ENCODE measurements at places on chromosomes 5 and 9. TPM values are rescaled to one million over a fixed set of nuclear protein-coding genes. Genes with fewer than 3 reads are reported as not detected.

Gene PITX1
- not detected for polyA plus RNA-seq

Gene GPX8
- polyA plus RNA-seq = 68.5 TPM

Gene PAM
- polyA plus RNA-seq = 106 TPM

Gene CREBRF
- 21.4 TPM for polyA plus RNA-seq

Gene PCDHA8
- 0.08 TPM for polyA plus RNA-seq

Gene PKD2L2
- polyA plus RNA-seq = 0.45 TPM

Gene AIF1L
- polyA plus RNA-seq = 44.4 TPM

Gene TRIO
- polyA plus RNA-seq = 86.4 TPM

Gene PCDHA5
- 0.06 TPM for polyA plus RNA-seq

Gene WWC1
- 128 TPM for polyA plus RNA-seq

Gene TLR4
- polyA plus RNA-seq = 8.8 TPM

- no peak for DNase-seq
Measured at GRCh38 chr5:158320178-158320674, 461.3 kb upstream of the CLINT1 start.

DNA sequence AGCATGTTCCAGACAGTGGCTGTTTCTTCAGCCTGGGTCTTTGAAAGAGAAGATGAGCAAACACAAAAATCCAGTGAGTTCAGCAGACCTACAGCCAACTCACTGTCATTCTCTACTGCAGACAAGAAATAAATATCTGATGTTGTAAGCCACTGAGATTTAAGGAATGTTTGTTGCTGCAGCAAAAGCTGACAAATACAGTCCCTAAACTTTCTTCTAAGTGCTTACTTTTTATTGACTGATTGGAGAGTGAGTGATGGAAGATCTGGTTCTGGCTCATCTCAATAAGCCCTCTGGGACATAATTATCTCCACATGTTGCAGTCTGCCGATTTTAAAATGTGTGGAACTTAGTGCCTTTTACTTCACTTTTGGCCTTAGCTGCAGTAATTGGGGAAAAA, 69.9 kb upstream of the LMNB1 start:
- DNase-seq = no peak

DNA sequence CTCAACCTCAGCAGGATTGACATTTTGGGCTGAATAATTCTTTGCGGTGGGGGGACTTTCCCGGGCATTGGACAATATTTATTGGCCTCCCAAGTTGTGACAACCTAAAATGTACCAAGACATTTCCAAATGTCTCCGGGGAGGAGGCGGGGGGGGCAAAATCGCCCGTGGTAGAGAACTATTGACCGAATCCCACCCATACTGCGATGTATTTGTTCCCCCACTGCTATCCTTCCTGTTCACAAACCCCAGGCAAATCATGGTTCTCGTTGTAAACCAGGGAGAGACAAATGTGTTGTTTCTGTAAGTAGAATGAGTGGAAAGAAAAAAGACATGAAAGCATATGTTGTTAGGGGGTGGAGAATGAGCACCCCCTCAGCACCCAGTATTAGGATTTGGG, 141.9 kb downstream of the PSAT1 start:
- DNase-seq = no peak

- DNase-seq = no peak
Measured at GRCh38 chr5:97133101-97133500, 9.3 kb downstream of the LIX1 start.

DNA sequence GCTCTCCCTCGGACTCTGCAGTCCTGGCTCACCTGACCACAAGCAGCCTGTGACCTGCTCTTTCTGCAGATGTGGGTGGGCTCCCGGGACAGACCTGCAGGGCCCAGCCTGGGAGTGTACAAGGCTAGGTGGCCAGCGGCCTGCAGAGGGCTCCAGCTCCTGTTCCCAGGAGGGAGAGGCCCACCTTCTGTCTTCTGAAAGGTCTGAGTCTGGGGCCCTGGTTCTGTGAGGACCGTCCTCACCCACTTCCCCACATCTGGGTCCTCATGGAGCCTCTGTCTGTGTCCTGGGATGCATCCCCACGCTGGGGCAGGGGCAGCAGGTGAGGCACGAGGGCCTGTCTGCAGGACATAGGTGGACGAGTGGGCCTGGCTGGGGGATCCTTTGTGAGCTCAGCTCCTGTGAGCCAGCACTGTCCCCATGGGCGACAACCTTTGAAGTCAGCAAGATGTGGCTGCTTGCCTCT, 43.7 kb downstream of the PHF2 start:
- DNase-seq = no peak

DNA sequence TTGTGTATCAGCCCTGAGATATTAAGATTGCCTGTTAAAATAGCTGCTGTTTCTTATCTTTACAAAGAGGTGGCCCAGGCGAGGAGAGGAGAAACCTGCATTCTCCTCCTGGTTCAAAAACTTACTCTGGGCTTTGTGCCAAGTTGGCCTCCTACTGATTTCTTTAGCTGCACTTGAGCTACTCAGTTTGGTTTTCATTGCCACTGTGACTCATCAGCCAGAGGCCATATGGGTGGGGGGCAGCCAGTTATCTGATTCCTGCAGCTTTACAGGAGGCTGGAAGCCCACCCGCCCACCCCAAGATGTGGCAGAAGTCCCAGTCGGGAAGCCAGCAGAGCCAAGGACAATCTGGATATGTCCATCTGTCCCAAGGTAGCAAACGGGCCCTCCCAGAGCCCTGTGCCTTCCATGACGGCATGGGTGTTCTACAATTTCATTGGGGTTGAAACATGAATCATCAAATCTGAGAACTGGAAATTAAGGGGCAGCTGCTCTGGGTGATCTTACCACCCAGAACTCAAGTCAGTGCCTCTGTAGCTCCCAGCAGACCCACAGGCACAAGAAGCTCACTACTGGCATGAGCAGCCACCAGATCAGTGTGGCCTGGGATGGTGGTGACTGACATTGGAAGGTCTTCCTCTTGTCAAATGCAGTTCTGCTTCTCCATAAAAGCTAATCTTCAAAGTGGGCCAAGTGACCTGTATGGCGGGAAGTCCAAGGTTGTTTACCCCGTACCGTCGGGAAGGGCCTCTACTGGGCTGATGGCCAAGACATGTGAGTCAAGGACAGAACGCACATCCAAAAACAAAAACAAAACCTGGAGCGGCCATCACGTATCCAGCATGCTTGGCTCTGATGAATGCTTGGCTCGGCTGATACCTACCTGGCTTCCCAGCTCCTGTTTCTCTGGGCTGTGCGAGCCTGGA, 15.6 kb downstream of the FCN2 start:
- peak; percentile 61 for DNase-seq

GRCh38 chr9:128145536-128145935, 3.7 kb upstream of the LCN2 start:
- peak; percentile 85 for DNase-seq

DNA sequence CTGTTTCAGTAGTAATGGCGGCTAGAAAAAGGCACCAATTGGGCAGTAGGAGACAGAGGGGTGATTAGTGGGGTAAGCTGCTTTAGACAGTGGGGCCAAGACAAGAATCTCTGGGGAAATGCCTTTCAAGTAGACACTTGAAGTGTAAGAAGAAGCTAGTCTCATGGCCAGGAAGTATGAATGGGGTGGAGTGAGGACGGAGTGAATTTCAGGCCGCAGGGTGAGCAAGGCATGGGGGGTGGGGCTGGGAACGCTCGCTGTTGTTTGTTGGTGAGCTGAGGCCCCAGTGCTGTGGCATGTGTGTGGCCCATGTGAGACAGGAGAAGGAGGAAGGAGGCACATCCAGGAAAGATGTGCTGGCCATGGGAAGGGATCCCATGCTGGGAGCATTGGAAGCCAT, 149.2 kb upstream of the NFIL3 start:
- no peak for DNase-seq

GRCh38 chr5:141725891-141726290, 43.9 kb upstream of the ARAP3 start:
- DNase-seq = no peak

GRCh38 chr5:151258816-151259215, 5.8 kb downstream of the GM2A start:
- no peak for DNase-seq

- DNase-seq = no peak
Measured at GRCh38 chr5:146007270-146007669, 70.9 kb downstream of the SH3RF2 start.

DNA sequence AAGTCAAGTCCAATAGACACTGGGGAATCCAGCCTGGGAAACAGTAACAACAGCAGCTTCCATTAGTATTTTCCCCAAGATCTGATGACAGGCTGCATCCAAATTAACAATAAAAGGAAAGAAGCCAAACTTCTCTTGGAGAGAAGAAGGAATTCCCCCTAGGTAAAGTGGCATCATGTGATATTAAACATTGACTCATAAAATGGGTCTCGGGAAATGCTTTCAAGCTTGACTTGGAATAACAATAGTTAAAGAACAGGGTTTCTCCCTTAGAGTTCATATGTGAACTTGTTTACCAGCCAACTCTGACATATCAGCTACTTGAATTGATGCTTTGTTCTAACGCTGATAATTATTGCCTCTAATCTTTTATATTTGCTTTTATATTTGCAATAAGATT, 45.4 kb downstream of the ENTREP1 start:
- no peak for DNase-seq

DNA sequence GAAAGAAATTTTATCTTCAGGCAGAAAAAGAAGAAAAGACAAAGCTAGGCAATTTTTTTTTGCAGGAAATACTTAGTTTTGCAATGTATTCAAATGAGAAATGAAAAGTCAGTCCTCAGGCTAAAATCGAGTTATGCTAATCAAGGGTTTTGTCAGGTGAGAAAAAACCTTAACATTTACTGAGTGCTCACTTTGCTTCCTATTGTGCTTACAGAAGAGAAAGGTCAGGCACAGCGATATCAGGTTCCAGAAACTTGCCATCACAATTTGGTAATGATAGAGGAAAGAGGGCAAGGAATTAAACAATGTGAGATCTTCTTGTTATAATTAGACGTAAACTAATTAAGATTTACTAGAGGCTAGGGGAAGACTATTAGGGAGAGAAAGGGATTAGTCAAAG, 431.7 kb upstream of the CTNND2 start:
- no peak for DNase-seq

DNA sequence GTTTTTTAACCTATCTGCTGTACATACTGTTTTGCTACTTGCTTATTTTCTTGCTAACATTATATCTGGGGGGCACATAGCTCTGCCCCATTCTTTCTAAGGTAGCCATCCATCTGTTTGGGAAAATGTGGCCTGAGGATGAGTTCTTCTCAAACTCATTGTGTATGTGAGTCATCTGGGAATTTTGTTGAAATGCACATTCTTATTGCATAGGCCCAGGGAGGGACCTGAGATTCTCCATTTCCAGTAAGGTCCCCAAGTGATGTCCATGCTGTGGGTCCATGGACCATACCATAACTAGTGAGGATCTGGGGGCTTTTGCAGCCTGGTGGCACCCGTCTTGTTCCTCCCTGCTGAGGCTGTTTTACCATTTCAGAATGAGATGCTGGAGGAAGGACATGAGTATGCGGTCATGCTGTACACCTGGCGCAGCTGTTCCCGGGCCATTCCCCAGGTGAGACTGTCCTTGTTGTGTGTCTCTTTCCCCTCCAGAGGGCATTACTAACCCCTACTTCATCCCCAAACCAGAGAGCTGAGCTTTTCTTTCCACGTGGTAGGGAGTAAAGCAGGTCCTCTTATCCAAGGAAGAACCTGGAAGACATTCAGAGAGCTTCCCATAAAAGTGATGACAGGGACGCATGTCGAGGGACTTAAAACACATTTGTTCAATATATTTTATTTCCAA, 28.6 kb downstream of the CYFIP2 start:
- no peak for DNase-seq

- no peak for DNase-seq
Measured at GRCh38 chr9:6646293-6646636, 736 bp upstream of the GLDC start.

- no peak for DNase-seq
Measured at GRCh38 chr9:129881547-129882324, 46.5 kb downstream of the USP20 start.

DNA sequence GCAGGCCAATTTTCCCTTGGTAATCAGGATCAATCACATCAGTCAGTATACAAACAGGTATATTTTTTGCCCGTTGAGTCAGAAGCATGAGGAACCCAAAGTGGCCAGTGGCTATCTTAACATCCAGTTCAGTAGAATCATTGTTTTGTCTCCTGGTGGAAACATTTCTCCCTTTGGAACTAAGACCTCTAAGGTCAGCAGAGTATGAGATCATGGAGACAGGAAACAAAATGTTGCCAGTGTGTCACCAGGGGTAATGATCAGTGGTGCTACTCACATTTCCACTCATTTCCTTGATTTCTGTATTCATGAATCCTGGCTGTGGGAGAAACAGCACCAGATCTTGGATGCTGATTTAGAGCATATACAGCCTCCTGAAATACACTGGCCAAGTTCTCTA, 553.0 kb downstream of the CSNK1G3 start:
- no peak for DNase-seq

GRCh38 chr5:14258840-14259239, 115.7 kb downstream of the TRIO start:
- no peak for DNase-seq

GRCh38 chr9:31355965-31356364, 1028.5 kb upstream of the ACO1 start:
- no peak for DNase-seq

GRCh38 chr5:145375521-145375920, 459.6 kb downstream of the PRELID2 start:
- no peak for DNase-seq

DNA sequence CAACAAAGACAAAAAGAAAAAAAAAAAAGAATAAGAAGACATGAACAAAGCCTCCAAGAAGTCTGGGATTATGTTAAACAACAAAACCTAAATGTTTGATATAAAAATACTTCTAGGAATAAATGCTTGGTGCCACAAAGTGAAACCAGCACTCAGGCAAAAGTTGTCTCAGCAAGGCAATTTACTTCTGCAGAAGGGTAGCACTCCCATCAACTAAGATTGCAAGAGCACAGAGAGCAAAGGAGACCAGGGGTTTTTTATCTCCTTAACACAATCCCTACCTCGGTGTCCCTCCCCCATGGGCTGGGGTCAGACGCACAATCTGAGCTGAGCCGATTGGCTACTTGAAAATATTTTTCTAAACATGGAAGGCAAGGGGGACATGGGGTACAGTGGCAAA, 381.3 kb upstream of the SLC24A2 start:
- no peak for DNase-seq

- DNase-seq = no peak
Measured at GRCh38 chr9:110835859-110836271, 167.3 kb downstream of the MUSK start.

- no peak for DNase-seq
Measured at GRCh38 chr5:66241136-66241825, 97.2 kb downstream of the SREK1 start.

DNA sequence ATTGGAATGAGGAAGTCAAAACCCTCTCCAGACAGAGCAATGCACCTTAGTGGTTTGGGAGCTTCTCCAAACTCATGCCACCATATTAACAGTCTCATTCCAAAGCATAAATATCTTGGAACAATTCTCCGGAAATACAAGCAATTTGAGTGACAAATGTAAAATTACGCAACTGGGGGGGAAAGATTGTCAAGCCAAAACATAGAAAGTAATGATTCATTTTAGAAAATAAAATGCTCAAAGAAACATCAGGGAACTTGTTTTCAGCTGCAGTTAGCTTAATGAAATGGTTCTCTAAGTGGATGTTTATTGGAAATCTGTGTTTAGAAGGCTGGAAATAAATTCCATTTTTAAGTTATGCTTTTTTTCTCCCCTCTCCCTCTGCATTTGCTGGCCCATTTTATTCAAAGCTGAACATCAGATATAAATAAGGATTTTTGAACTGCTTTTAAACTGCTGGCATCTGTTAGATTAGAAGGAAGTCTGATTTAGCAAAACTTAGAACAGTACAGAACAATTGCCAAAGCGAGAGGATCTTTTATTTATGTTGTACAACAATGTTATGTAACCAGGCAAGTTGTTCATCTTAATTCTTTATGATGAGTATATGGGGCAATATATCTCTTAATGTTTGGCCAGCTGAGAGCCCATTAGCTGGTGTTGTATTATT, 551.9 kb downstream of the PRELID2 start:
- DNase-seq = no peak

Measured in left lung (tissue), 14 donors.